ENCODE measurements at places on chromosomes 12 and 14.
A peak's percentile ranks its signal among the peaks of the same experiment; 100 is the strongest.

GRCh38 chr14:54446161-54446693 is 5.1 kb upstream of the CNIH1 start:
- DNase-seq: no peak

DNA sequence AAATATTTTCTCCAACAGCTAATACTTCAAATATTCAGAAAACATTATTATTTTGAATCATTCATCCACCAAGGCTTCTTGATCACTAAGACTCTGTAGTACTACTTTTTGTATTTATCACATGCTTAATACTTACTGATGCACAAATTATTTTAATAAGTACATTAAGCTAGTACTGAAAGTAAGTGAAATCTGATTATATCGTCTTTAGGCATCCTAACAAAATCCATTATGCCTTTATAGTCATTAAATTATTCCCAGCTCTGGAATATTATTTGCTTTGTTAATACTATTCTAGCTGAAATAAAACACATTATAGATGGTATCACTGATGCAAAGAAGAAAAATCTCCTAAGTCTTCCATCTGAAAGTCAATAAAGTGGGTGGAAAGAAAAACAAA is 75.1 kb upstream of the TTC7B start:
- DNase-seq: no peak

DNA sequence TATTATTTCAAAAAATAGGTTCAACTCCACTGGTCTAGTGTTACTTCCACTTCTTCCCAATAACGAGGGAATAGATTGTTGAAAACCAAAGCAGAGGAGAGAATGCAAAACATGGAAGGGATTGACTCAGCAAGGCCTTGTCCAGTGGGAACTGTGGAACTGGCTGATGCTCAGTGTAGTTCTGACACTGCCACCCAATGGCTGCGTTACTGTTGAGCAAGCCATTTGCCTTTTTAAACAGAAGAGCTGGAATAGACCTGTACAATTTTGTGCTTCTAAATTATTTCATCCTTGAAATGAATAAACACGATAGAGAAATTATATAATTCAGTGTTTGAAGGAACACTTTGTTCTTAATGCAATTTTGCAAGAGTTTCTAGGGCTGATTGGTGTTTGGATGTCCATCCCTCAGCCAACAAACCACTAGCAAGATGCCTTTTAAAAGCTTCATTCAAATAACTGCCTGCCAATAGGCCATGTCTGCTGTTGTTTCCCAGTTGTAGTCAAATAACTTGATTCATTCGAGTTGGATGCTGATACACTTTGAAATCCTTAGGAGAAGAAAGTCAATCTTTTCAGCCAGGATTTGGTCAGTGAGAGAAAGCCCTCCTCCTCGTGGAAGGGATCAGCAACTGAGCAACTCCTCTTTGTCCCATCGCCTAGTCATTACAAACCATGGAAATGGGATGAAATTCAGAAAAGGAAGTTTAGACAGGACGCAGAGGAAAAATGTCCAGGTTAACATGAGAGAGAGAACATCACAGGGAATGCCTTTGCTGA is 7.3 kb upstream of the MGP start:
- no peak for DNase-seq

- DNase-seq: peak; percentile 24
Measured at GRCh38 chr14:75342762-75343599, 64.4 kb downstream of the FOS start.

DNA sequence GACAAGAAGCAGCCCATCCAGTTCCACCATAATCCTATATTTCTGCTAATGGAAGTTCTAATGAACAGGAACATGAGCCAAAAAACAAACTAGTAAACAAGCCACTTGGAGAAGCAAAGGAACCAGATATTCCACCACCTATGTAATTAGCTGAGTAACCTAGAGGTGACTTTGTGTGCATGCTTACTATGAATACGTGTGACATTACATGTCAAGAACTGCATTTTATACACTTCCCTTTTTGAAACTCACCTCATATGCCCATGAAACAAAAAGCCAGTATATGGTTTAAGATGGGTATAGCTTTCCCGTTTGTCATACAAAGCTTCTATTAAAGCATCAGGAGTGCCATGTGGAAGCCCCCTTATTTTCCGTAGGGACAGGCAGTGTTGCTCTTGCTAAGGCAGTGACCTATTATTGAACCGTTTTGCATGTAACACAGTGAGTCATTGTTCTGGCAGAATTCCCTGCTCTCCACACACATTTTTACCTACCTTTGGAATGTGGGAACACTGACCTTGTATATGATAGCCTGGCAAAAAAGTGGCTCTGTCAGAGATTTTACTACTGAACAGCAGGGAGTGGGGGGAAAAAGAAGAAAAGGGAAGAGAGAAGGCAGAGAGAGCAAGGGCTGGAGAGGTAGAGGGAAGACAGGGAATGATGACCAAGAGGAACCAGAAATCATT is 34.8 kb upstream of the FRMD6 start:
- DNase-seq: no peak

GRCh38 chr12:80033448-80033847 is 65.9 kb upstream of the OTOGL start:
- no peak for DNase-seq

DNA sequence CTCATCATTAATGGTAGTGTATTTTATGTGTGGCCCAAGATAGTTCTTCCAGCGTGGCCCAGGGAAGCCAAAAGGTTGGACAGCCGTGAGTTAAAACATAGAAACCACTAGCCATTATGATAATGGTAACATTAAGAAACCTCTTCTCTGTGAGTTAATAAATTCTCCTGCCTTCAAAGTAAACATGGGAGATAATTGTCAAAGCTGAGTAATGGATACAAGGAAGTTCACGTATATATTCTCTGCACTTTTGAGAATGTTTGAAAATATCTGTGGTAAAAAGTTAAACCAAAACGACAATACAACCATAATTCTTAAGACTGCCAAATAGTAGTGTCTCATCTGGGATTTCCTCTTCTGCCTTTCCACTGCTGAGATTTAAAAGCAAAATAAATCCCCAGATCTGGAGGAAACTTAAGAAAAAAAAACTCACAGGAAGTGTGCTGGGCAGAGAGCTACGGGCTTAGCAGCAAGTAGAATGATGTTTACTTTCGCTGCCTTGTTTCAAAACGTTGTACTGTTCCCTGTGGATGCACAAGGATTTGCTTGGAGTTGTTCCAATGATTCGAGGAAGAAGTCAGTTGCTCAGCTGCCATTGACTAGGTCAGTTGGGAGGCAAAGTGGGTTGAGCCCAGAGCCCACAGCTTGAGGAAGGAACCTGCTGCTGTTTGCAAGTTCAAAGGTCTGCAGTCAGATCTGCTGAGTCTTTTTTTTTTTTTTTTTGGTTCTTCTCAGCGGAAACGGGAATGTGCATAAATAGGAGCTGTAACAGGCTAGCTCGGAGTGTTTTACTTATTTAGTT is 1.7 kb downstream of the TPCN1 start:
- peak; percentile 42 for DNase-seq

DNA sequence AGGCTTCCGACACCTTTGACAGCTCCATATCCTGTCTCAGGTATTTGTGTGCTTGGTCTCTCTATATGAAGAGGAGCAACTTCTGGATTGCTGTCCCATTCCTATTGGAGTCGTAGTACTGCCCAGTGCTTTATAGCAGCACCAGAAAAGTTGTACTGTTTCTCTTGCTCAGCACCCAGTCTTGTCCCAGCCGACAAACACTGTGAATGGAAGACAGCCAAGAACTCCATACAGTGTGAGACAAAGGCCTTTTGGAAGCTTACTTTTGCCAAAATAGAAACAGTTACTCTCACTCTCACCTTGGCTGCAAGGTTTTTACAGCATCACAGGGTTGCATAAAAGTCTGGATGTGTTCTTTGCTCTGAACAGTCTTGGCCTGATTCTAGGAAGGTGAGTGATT is 105.3 kb downstream of the TGFB3 start:
- no peak for DNase-seq

DNA sequence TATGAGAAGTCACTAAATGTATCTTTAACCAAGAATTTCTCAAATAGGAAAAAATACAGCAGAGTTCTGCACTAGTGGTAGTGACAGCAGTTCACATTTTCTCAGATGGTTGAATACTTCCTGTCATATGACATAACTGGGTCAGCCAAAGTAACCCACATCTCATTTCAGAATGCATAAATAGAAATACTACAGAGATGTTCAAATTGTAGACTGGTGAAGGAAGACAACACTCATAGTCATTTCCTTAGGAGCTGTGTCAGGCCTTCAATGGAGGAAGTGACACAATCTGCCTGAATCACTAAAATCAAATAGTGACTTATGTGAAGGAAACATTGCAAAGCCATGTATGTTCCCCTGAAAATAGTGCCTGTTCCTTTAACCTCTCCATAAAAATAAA is 32.4 kb downstream of the FERMT2 start:
- peak; percentile 72 for DNase-seq

DNA sequence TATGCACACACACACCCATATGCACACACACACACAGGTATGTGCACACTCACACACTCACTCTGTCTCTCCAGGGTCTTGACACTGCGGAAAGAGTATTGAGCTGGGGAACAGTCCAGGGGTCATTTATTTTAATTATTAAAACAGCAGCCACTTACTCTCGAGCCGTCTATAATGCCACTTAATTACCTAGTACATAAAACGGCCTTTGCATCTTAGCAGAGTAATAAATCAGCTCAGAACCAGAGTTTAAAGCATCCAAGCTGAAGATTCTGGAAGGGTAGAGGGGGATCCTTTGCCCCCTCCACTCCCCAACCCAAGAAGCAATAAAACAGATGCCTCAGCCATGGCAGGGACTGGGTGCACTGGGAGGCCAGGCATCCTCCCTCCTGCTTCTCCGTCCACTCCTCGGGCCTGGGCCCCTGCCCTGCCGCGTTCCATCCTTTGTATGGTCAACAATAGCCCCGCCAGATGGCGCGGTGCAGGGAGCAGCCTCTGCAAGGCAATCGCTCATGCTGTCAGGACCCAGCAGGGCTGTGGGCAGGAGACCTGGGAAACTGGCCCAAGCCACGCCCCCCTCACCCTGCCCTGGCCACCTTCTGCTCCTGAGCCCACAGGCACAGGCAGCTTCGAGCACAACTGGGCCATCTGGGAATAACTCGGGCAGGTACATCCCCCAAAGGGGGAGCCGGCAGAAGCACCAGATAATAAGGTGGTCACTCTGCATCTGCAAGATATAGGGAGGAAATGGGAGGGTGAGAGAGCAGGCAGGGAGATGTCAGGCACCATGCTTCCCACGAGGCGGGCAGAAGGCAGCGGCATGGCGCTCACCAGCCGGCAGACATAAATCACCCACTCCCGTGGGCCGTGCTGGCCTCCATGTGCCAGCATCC is 40.9 kb downstream of the CCDC85C start:
- no peak for DNase-seq

DNA sequence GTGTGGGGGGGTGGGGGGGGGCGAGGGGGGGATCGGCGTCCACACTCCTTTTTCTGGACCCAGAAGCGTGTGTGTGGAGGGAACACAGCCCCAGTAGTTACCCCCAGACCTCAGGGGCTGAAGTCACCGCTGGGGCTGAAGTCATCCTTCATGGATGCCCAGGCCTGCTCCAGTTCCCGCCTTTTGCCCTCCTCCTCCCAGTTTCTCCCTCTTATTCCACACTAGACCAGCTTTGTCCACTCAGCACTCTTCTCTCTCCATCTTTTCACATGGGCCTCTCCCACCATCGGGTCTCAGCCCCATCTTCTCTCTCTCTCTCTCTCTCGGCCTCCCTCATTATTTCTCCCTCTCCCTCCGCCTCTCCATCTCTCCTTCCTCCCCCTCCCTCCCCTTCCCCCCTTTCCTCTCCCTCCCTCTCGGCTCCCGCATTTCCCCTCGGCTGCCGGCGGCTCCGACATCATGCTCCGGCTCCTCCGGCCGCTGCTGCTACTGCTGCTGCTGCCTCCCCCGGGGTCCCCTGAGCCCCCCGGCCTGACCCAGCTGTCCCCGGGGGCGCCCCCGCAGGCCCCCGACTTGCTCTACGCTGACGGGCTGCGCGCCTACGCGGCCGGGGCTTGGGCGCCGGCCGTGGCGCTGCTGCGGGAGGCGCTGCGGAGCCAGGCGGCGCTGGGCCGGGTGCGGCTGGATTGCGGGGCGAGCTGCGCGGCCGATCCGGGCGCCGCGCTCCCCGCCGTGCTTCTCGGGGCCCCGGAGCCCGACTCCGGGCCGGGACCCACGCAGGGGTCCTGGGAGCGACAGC is at the start of gene P3H3:
Gene P3H3, plus strand, starts transcription at position 426 of the 799 bp plus-strand sequence. Its CDS starts 34 bp downstream, at position 460.
- DNase-seq: peak; percentile 47

DNA sequence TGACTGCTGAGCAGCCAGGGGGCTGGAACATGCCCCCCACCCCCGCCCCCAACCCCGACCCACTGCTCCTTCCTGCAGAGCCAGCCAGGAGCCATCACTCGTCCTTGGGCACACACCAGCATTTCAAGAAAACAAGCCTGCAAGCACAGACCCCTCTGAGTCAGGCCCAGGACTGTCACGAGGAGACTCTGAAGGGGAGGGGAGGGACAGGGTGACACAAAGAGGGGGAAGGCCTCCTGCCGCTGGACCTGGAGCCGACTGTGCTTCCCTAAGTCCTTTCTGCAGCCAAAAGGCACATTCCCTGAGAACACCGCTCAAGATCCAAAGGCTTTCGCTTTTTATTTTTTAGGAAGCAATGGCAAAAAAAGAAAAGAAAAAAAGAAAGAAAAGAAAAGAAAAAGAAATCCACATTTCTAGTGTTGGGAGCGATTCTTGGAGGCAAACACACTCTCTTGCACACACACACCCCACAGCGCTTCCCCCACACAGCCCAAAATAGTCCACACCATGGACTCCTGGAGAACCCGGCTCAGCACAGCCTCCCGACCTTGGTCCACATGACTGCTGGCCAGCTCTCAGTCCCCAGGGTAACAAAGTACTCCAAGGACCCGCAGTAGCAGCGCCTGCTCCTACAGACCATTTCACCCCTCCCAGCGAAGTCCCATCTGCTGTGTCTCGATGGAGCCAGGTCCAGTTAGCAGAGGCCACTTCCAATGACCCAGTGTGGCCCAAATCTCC is 101.7 kb downstream of the DPF3 start:
- no peak for DNase-seq

DNA sequence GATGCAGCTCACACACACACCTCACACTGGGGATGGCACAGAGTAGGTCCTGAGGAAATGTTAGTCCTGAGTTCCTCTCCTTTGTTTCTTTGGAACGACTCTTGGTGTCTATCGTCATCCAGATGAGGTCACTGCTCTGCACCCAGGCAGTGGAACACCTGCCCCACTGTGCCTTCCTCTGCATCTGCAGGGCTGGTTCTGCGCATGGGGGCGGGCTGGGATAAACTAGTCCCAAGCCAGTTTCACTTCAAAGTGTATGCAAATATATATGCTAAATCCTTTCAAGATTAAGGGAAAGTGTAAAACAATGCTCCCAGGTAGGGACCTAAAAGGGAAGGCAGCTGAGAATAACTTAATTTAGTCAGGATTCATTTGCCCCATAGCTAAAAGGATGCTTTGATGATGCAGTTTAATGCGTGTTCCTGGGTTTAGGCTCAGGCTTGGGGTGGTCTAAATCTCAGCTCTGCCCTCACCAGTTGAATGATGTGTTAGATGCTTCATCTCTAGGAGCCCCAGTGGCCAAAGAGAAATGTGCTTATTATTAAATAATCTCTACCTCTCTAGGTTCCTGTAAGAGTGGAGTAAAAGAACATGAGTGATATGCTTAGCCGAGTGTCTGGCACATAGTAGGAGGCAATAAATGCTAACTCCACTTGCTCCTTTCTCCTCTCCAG is 47.1 kb upstream of the OVCH1 start:
- no peak for DNase-seq

GRCh38 chr12:113039911-113040445 is 16.6 kb upstream of the DTX1 start:
- DNase-seq: no peak
